Stimulated activated CD8-positive, alpha-beta memory T cell treated with anti-CD3 and anti-CD28 coated beads, Interleukin-4, amount 100 ng/mL, for 1 hour (primary cell): ENCODE measurements at places on chromosomes 3 and 15.

DNA sequence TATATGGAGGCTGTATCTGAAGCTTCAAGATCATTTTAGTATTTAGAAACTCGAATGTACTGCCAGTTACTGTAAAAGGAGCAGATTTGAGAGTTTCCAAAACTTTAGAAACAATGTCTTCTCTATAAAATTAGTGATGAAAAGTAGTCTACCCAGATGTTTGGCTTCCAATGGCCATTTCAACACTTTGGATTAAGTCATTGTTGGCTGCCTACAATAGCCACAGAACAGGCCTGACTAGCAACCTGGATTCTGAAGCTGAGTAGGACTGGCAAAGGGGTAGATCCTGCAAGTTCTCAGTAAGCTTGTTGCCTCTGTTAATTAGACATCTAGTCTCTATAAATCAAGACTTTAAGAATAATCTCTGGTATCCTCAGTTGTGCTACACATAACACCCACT, 239.0 kb upstream of the KCNMB2 start:
- DNase-seq, result no peak

DNA sequence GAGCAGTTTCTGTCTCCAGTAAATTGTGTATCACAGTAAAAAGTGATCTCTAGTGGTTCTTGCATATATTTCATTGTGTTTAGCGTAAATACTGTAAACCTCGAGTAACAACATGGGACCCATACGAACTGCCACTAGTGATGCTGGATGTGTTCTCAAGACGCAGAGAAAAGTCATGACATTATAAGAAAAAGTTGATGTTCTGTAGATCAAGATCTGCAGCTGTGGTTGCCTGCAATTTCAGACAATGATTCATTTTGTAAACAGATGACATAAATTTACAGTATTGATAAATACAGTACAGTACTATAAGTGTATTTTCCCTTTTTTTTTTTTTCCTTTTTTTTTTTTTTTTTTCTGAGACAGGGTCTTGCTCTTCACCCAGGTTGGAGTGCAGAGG, 100.1 kb downstream of the DPH6 start:
- DNase-seq, result no peak

GRCh38 chr3:71360764-71361163, 222.8 kb downstream of the FOXP1 start:
- DNase-seq, result no peak

- DNase-seq, result no peak
These were observed 157.3 kb upstream of the LPP start for GRCh38 chr3:187996609-187997008.

GRCh38 chr3:66504850-66505641, 4.2 kb upstream of the LRIG1 start:
- no peak for DNase-seq

- no peak for DNase-seq
These were observed 42.0 kb upstream of the FEZF2 start for GRCh38 chr3:62415312-62415801.

DNA sequence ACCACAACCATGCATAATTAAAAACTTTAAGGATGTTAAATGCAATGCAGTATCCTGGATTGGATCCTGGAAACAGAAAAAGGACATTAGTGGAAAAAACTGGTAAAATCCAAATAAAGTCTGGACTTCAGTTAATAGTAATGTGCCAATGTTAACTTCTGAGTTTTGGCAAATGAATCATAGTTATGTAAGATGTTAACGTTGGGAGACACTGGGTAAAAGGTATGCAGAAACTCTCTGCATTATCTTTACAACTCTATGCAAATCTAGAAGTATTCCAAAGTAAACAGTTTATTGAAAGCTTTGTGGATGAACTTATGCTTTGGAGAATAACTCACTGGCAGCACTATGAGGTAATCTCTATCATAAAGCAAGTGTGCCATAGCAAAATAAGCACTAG, 357.4 kb downstream of the RORA start:
- DNase-seq, result no peak
